ENCODE measurements at places on chromosomes 12 and 14.

- DNase-seq = no peak
Measured at GRCh38 chr14:53929871-53930715, 26.5 kb downstream of the BMP4 start.

DNA sequence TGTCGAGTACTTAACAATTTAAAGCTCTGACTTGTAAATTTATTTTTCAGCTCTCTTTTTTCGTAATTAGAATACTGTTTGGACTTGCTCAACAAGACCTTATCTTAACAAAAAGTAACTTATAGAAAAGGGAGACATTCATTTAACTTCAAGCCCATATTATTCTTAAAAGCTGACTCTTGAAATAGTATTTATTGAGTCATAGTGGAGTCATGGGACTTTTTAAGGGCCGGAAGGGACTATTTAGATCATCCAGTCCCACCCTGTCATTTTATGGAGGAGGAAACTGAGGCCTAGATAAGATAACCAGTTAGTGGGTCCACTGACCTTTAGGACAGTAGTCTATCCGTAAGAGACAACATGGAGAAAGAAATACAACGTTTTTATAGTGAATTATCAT lies 1.5 kb downstream of the RAP1B start:
- no peak for DNase-seq

- peak; percentile 77 for DNase-seq
Measured at GRCh38 chr12:124053851-124054250, 80.8 kb downstream of the ZNF664 start.

GRCh38 chr12:119090865-119091264 lies 87.9 kb upstream of the HSPB8 start:
- no peak for DNase-seq

DNA sequence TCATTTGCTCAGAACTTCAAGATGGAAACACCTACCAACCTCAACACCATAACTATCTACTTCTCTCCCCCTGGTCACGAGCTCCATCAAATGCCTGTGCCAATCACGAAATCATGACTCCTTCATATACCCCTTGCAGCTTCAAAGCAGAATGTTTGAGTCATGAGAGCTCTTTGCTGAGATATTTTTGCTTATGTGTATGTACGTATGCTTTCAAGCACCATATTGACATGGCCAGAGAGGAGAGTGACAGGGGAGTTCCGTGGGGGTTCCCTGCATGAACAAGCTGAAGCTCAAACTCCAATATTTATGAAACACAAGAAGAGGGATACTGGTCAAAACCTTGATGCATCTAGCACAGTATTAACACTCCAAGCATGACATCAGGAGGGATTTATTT lies 374.4 kb downstream of the DPF3 start:
- no peak for DNase-seq

- peak; percentile 31 for DNase-seq
Measured at GRCh38 chr12:87074781-87075180, 818.6 kb upstream of the MGAT4C start.

- peak; percentile 39 for DNase-seq
Measured at GRCh38 chr12:104057771-104058197, 6.5 kb upstream of the HCFC2 start.

GRCh38 chr12:3933074-3933818 lies 60.0 kb upstream of the PARP11 start:
- DNase-seq = no peak
